ENCODE measurements at places on chromosomes 16 and 17.

DNA sequence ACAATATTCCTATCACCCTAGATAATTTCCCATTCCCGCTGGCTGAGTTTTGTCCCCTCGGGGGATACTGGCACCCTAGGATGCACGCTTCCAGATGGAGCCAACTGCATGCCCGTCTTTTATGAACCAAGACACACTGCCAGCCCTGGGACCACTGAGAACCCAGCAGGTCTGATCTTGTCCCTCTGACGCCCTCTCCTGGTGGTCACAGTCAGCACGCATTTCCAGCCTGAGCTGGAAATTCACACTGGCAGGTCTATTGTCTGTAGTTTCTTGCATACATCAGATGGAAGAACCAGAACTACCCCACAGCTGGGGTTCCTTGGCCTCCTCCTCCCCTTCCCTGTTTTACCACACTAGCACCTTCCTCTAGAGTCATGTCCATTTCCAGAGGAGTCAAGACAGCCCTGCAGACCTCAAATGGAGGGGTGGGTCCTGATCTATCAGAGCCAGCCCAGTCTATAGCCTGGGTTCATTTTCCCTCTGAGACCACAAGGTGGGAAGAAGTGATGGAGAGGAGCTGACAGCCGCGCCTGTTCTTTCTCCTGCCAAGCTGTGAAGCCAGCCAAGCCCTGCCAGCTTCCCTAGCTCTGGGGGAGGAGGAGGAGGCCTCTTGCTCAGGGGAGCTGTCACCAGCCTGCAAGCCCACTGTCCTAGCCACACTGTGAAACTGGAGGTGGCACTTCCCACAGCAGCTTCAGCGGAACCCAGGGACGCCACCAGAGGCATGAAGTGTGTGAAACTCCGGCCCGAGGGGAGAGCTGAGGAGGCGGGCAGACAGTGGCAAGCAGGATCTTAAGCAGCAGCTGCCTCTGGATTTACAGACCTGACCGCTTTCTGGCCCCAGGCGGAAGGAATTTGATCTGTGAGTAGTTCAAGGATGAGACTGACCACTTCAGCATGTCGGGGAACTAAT is 29.3 kb downstream of the MXRA7 start:
- DNase-seq: peak; percentile 61

- DNase-seq: peak; percentile 69
These were observed 196.7 kb upstream of the GSE1 start for GRCh38 chr16:85416228-85417109.

- no peak for DNase-seq
These were observed 60.0 kb upstream of the CHMP6 start for GRCh38 chr17:80931421-80932265.

DNA sequence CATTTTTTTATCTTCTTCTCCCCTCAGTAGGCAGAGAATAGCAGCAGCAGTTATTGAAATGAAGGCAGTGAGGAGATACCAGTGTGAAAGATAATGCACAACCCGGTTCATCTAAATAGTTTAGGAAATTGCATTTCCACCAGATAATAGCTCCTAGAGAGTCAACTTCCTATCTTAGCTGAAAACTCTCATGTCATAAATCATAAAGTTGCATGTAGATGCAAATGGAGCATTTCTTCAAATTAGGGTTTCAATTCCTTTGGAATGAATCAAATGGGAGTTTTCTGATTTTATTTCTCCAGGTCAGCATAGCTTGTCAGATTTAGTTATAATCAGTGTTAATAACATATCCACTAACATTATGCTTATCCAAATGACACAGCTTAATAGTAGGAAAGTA is 335.3 kb downstream of the CNTNAP4 start:
- no peak for DNase-seq

- DNase-seq: peak; percentile 95
These were observed at the start of the genes ATP5PD and KCTD2 for GRCh38 chr17:75046407-75047289. Gene ATP5PD, minus strand, starts transcription at chr17:75046969. Its CDS starts 4,319 bp downstream, at chr17:75042650. Gene KCTD2, plus strand, starts transcription at chr17:75047225. Its CDS starts 26 bp downstream, at chr17:75047251.

DNA sequence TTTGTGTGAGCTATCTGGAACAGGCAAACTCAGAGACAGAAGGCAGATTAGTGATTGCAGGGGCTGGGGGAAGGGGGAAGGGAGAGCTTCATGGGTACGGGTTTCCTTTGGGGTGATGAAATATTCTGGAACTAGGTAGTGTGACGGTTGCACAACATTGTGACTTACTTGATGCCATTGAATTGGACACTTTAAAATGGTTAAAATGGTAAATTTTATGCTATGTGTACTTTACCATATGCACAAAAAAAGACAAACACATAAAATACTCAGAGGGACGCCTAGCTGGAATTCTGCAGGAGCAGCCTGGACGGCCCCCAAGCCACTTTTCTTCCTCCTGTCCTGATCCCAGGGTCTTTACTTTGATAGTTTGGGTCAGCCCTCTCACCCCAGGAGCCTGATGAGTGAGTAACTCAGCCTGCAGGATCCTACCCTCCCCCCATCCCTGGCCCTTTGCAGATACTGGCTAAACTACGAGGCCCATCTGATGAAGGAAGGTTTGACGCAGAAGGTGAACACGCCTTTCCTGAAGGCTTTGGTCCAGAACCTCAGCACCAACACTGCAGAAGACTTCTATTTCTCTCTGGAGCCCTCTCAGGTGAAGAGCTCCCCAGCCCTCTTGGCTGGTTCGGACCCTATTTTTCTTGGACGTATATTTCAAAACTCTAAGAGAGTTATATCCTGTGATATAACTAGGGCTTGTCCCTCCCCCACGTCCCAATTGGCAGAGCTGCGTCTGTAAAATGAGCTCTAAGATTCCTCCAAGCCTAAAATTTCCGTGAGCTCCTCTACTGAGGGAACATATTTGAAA is 7.8 kb downstream of the ADGRG3 start:
- DNase-seq: no peak

GRCh38 chr17:68955181-68955841 is at the start of gene ABCA8:
Gene ABCA8, minus strand, starts transcription at chr17:68955392. Its CDS starts 13,358 bp downstream, at chr17:68942034.
- no peak for DNase-seq

- no peak for DNase-seq
These were observed 36.9 kb downstream of the DYNLRB2 start for GRCh38 chr16:80577485-80578280.

DNA sequence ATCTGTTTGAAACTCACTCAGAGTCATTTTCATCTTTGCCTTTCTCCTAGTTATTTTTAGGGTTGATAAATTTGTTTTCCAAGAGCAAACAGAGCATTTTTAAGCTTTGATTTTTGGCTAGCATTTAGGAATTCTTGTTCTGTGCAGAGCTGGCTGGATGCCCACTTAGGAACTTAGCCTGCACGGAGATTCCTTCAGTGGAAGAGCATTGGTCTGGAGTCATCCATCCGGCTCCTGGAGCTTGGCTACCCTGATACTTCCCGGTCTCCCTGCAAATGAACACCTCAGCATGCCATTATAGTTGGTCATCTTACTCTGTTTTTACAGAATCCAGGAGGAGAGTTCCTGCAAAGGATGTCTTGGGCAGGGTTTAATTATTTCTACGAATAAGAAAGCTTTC is 57.1 kb downstream of the SPECC1 start:
- no peak for DNase-seq

GRCh38 chr16:58409316-58409973 is 17.2 kb downstream of the GINS3 start:
- no peak for DNase-seq

- no peak for DNase-seq
These were observed 22.5 kb downstream of the AXIN2 start for GRCh38 chr17:65538675-65539529.

DNA sequence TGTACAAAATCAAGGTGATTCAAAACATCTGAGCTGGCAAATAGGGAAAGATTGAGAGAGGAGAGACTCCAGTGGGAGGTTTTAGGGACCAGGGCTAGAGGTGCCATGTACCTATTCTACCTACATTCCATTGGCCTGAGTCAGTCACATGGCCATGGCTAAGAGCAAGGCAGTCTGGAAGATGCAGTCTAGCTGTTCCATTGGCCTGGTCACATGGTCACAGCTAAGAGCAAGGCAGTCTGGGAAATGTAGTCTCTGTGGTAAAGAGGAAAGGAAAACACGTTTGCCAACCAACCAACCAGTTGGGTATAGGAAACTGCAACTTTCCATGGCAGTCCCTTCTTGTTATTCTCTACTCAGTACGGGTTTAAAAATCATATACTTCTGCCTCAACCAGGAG is 369.1 kb downstream of the XYLT1 start:
- peak; percentile 65 for DNase-seq

DNA sequence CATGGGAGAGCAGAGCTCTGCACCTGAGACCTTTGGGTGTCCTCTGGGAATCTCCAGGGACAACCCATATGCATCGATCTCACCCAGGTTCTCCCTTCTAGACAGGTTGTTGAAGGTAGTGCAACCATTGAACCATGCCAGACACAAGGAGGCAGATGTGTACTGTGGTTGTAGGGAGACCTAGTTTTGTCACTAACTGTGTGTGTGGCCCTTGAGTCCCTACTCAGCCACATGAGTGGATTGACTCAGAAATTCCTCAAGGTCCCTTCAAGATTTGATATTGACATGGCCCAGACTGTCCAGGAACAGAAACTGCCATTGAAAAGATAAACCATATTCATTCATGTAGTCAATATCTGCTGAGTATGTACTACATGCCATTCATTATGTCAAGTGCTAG is 396.4 kb upstream of the CCL2 start:
- DNase-seq: no peak

DNA sequence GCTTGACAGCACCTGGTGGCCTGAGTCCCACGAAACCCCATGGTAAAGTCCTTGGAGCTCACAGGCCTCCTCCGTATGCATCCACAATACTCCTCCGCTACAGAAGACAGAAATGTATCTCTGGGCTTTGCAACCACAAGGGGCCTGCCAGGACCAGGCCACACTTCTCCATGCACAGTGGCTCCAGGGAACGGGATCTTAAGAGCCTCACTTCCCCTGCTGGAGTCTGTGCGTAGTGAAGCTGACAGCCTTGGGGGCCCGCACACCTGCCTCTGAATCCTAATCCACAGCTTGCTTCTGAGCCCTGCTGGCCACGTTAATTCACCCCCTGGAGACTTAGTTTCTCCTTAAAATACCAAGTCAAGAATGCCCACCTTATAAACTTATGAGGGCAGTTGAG is 125.7 kb downstream of the COPRS start:
- DNase-seq: no peak

GRCh38 chr17:68599091-68599490 is 2.1 kb downstream of the FAM20A start:
- no peak for DNase-seq

- DNase-seq: peak; percentile 76
These were observed at the start of gene MSL1 for GRCh38 chr17:40121181-40122135. Gene MSL1, plus strand, starts transcription at chr17:40121971. Its CDS starts 642 bp downstream, at chr17:40122613.

DNA sequence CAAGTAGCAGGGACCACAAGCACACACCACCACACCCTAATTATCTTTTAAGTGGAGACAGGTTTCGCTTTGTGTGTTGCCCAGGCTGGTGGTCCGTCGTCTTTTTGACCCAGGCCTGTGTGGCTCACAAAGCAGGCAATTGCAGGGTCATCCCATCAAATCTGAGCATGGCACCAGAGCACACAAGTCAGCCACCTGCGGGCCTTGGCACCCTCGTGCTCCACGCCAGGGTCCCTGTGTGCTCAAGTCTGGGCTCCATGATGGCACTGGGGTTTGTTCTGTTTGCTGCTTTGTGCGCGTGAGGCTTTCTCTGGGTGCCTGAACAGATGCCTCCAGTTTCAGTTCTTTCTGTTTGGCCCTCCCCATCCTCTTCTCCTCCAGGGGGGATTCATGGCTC is 2.4 kb upstream of the CAPN15 start:
- DNase-seq: no peak

DNA sequence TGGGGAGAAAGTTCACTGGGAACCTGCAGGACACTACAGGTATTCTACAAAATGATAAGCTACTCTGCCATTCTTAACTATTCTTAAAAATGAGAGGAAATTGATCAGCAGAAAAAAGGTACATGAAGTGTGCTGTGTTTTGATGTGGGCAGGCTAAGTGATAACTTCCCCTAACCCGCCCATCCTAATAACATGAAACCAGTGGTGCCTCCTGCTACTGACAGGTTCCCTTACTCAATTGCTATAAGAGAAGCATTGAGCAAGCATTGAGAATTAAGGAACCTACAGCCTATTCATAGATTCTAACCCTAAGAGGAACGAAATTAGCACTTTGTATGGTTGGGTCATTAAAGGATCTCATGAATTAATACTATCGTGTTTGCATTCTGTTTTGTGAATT is 18.9 kb downstream of the XYLT1 start:
- no peak for DNase-seq
